ENCODE measurements at places on chromosomes 3 and 15.
A peak's percentile ranks its signal among the peaks of the same experiment; 100 is the strongest.

DNA sequence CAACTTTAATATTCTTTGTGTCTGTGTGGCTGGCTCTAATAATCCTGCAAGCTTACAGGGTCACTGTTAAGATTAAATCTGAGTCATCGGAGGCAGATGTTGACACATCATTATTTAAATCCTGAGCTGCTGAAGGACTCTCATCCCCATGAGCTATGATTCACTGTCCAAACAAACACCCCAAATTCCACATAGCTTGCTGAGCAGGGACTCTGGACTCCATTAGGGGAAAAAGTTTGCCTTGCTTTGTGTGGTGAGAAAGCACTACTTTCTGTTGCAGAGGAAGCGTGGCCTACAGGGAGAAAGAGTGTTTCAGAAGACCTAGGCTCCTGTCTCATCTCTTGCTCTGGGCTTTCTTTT lies 213.7 kb downstream of the PDCD6IP start:
- peak; percentile 82 for DNase-seq

GRCh38 chr15:31732726-31733125 lies 297.6 kb upstream of the CHRNA7 start:
- no peak for DNase-seq

GRCh38 chr3:158205994-158206393 lies 96.1 kb downstream of the RSRC1 start:
- DNase-seq = no peak

- DNase-seq = no peak
These were observed 26.1 kb downstream of the PPP2R3A start for GRCh38 chr3:135991621-135992020.

GRCh38 chr3:30073040-30073439 lies 533.4 kb upstream of the TGFBR2 start:
- no peak for DNase-seq

Measured in Caco-2 (cell line).